Hepatocyte (in vitro differentiated cells): ENCODE measurements at places on chromosomes 6 and 20.

DNA sequence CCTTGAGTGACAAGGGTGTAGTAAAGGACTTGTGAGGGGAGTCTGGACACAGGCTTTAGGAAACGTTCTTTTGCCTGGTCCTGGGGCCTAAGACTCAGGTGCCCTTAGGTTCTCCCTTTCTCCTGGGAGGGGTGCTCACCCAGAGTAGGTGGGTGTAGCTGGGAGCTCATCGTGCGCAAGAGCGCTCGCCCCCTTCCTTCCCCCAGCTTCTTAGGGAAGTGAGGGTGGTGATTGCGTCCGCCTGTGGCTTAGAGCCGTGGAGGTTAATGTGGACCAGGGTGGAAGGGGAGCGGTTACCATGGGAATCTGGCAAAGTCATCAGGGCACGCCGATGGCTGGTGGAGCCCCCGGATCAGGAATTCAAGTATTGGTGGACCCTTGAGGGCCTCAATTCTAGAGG lies 3.3 kb upstream of the AARS2 start:
- H3K27ac ChIP-seq: no peak overlapping the region
- no peak overlapping the region for H3K4me3 ChIP-seq
- no peak for DNase-seq
- no peaks in the 10 kb centered on the region for H3K36me3 ChIP-seq
- peaks cover 20% of the 10 kb centered on the region for H3K27me3 ChIP-seq

GRCh38 chr20:62764156-62764935 lies 31.9 kb upstream of the MRGBP start:
- DNase-seq: no peak
- H3K27me3 ChIP-seq: no peaks in the 10 kb centered on the region
- H3K27ac ChIP-seq: no peak overlapping the region
- no peak overlapping the region for H3K4me3 ChIP-seq

GRCh38 chr6:5446362-5447075 lies 185.2 kb downstream of the FARS2 start:
- no peak overlapping the region for H3K27ac ChIP-seq
- no peaks in the 10 kb centered on the region for H3K27me3 ChIP-seq
- no peak for DNase-seq
- H3K4me3 ChIP-seq: no peak overlapping the region
- H3K36me3 ChIP-seq: no peaks in the 10 kb centered on the region

DNA sequence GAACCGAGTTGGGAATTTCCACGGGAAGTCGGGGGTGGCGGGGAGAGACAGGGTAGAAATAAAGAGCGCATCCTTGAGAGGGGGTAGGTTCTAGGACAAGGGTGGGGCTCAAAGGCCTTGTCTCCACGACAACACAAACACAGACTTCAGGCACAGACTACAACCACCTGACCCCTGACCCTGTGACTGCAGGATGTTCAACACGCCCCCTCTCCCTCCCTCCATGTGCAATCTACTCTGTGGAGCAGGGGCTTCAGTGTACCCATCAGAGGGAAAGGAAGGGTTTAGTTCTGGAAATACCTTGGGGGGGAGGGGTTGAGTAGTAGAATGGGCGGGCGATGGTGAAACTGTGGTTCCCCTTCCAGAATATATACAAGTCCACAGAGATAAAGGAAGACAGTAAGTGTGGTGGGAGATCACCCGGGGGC lies 651 bp upstream of the TAPBP start:
- H3K36me3 ChIP-seq: no peaks in the 10 kb centered on the region
- peaks cover 15% of the 10 kb centered on the region for H3K4me1 ChIP-seq
- peak overlapping the region; percentile 96 for H3K27ac ChIP-seq
- peak; percentile 79 for DNase-seq
